ENCODE measurements at places on chromosomes 16 and 17.
A peak's percentile ranks its signal among the peaks of the same experiment; 100 is the strongest.

- no peak for DNase-seq
Measured at GRCh38 chr16:47473792-47474191, 12.7 kb downstream of the PHKB start.

DNA sequence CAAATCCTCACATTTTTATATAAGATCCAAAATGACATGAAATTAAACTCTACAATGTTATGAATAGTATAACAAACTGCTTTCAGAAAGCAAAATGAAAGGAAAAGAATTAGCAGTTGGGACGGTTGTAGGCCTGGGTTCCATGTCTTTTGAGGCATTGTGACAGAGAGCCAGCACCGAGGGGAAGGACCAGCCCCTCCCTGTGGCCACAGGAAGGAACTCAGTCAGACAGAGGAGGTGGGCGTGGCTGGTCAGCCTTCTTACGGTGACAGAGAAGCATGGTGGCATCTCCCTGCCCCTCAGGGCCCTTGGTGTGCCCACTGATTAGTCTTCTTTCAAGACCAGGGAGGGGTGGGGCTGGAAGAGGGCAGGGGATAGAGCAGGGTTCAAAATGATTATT lies 5.7 kb downstream of the ZNF319 start:
- peak; percentile 52 for DNase-seq

DNA sequence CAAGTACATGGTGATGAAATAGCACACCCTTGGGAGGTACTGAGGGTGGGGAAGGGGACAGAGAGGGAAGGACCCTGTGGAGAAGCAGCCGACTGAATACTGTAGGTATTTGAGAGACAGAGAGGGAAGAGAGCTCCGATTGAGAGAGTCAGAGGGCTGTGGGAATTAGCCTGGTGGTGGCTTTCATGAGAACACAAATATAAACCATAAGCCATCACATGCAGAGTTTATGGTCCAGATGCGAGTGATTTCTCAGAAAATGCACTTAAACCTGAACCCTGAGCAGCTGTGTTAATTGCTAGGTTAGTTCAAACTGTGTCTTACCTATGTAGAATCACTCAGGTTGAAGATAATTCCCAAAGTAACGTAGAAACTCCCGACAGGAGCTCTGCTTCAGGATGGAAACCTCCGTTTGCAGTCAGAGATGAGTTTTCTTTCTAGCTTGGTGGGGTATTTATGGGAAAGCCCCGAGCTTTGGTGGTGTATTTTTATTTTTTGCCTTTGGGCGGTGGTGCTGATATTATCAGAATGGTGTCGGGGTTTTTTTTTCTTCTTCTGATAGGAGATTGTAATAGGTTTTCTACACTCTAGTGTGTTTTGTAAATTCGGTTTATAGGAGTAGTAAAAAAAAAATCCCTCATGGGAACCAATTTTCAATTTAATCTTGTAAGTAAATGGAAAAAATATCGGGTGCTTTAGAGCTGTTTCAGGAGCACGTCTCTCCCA lies 184.9 kb upstream of the CACNG5 start:
- DNase-seq: peak; percentile 17

GRCh38 chr17:81039854-81040758 lies 5.2 kb downstream of the BAIAP2 start:
- DNase-seq: no peak

GRCh38 chr17:42337442-42337841 lies 49.1 kb downstream of the STAT5A start:
- DNase-seq: peak; percentile 95

DNA sequence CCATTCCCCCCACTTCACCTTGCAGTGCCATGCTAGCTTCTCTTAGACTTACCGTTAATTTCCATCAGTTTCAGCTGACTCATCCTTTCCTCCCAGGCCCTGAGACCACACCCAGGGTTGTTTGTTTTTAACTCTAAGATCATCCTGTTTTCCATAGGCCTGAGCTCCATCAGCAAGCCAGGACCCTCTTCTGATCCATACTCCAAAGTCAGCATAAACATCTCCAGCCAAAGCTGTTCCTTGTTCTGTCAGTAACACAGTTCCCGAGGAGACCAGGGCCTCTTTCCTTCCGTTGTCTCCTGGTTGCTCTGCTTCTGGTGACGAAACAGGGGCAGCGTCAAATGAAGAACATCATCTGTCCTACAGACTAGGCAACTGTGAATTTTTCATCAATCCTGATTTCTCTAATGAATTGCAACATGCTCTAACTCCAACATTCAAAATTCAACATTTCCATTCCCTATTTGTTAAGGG lies 83.8 kb upstream of the HNF1B start:
- peak; percentile 45 for DNase-seq

Measured in activated CD4-positive, alpha-beta T cell treated with anti-CD3 and anti-CD28 coated beads, Interleukin-10, Interleukin-2, amounts not matched to agents 100 ng/mL and 50 ng/mL, durations not matched to agents 16 hours and 8 hours (primary cell).